ENCODE measurements at places on chromosomes 3 and 15. TPM values are rescaled to one million over a fixed set of nuclear protein-coding genes. Genes with fewer than 3 reads are reported as not detected.

Gene CLDN11
- total RNA-seq, result 3.0 TPM

Gene IL12A
- 0.21 TPM for total RNA-seq

Gene GPR27
- total RNA-seq, result 0.63 TPM

Gene PATL2
- not detected for total RNA-seq

Gene ZDHHC23
- total RNA-seq, result 2.3 TPM

Gene ITIH1
- not detected for total RNA-seq

Gene COMMD4
- 89.4 TPM for total RNA-seq

Gene SLC9C1
- not detected for total RNA-seq

All from airway epithelial cell (primary cell).